Activated CD4-positive, alpha-beta T cell treated with anti-CD3 and anti-CD28 coated beads for 1 hour (primary cell): ENCODE measurements at places on chromosomes 2 and 18.

- peak; percentile 19 for DNase-seq
Observed at GRCh38 chr2:137865954-137866540, 98.2 kb upstream of the HNMT start.

GRCh38 chr2:62287899-62288880 is 92.3 kb downstream of the B3GNT2 start:
- DNase-seq: no peak

- no peak for DNase-seq
Observed at GRCh38 chr2:41720331-41721251, 327.2 kb upstream of the PKDCC start.

DNA sequence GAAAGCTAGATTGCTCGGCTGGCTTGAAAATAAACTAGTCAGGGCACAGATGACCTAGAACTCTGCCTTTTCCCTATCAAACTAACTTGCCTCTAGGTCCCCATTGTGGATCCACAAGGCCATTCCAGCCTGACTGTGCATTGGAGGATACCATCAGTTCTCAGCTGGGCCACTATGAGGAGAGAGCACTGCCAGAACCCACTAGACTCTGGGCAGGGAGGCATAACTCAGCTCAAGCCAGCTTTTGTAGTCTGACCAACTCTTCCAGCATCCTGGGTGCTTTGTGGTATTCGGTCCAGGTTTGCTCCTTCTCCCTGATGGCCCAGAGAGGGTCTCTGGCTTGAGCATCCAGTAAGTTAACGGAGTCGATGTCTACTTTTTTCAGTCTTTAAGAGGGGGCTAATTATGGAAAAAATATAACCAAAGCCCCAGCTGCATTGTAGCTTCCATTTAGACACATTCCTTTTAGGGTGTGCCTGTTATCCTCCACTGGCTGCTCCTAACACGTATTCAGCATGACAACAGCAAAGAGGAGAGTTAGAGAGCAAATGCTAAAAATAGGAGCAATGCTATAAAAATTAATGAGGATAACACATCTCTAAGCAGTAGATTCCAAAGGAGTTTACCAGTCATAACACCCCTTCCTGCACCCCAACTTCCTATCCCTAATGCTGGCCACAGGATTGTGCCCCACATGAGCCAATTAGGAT is 15.2 kb downstream of the GKN2 start:
- no peak for DNase-seq
